A549 treated with AZD2906 at 1 μM for 4 hours (cell line): ENCODE measurements at places on chromosomes 12 and 14. TPM values are rescaled to one million over a fixed set of nuclear protein-coding genes. Genes with fewer than 3 reads are reported as not detected.

ATP5F1B gene
- 838 to 914 TPM (median 893 TPM) in 5 replicates for total RNA-seq

RTN1 gene
- total RNA-seq, result 0.02 to 0.17 TPM in 2 of 5 replicates, not detected in the others

AGAP2 gene
- 0.09 to 0.23 TPM (median 0.16 TPM) in 5 replicates for total RNA-seq

PIWIL1 gene
- 0.05 to 0.14 TPM in 2 of 5 replicates, not detected in the others for total RNA-seq

CCDC196 gene
- not detected in 5 replicates for total RNA-seq

ACOT6 gene
- not detected in 5 replicates for total RNA-seq

BDKRB2 gene
- 0.82 to 1.0 TPM (median 0.88 TPM) in 5 replicates for total RNA-seq

TAS2R13 gene
- 0.03 TPM in 1 of 5 replicates, not detected in the others for total RNA-seq

KCNJ8 gene
- 0.22 to 0.33 TPM (median 0.24 TPM) in 5 replicates for total RNA-seq

STON2 gene
- total RNA-seq, result 1.5 to 2.2 TPM (median 1.7 TPM) in 5 replicates

MDGA2 gene
- total RNA-seq, result 0.05 to 0.10 TPM (median 0.08 TPM) in 3 of 5 replicates, not detected in the others

ADAM21 gene
- total RNA-seq, result 0.02 to 0.03 TPM in 2 of 5 replicates, not detected in the others

FERMT2 gene
- 37.4 to 52.2 TPM (median 45.1 TPM) in 5 replicates for total RNA-seq

IGF1 gene
- total RNA-seq, result not detected in 5 replicates

REC8 gene
- 2.7 to 5.3 TPM (median 3.3 TPM) in 5 replicates for total RNA-seq

ZNF740 gene
- 13.3 to 15.6 TPM (median 14.4 TPM) in 5 replicates for total RNA-seq

RNU4-1 gene
- 97.7 TPM in 1 of 5 replicates, not detected in the others for total RNA-seq

PFKM gene
- total RNA-seq, result 23.1 to 27.6 TPM (median 25.4 TPM) in 5 replicates

ATN1 gene
- total RNA-seq, result 50.9 to 76.0 TPM (median 73.6 TPM) in 5 replicates

CLEC9A gene
- total RNA-seq, result not detected in 5 replicates
